Right renal cortex interstitium (tissue), 3 donors: ENCODE measurements at places on chromosomes 7 and 10.
A peak's percentile ranks its signal among the peaks of the same experiment; 100 is the strongest.

- no peak for DNase-seq
Measured at GRCh38 chr7:114939484-114940097, 17.7 kb downstream of the MDFIC start.

GRCh38 chr7:127870231-127870907 lies 160.9 kb downstream of the LRRC4 start:
- no peak for DNase-seq

- DNase-seq = no peak
Measured at GRCh38 chr7:31934551-31934950, 135.7 kb downstream of the PDE1C start.

GRCh38 chr7:124672011-124672410 lies 93.6 kb downstream of the GPR37 start:
- no peak for DNase-seq

DNA sequence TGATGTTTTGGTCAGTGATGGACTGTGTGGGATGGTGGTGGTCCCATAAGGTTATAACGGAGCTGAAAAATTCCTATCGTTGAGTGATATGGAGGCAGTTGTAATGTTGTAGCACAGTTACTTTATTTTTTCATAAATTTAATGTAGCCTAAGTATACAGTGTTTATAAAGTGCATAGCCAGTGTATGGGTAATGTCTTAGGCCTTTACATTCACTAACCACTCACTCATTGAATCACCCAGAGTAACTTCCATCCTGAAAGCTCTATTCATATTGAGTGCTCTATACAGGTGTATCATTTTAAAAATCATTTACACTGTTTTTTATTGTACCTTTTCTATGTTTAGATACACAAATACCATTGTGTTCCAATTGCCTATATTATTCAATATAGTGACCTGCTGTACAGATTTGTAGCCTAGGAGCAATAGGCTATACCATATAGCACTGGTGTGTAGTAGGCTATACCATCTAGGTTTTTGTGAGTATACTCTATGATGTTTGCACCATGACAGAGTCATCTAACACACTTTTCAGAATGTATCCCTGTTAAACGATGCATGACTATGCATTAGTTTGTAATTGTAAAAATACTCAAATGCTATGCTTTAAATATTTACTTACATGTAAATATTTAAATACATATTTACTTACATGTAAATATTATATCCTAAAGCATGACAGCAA lies 21.0 kb downstream of the PDCD4 start:
- no peak for DNase-seq

GRCh38 chr10:24390146-24390700 lies 181.3 kb downstream of the KIAA1217 start:
- DNase-seq = no peak

DNA sequence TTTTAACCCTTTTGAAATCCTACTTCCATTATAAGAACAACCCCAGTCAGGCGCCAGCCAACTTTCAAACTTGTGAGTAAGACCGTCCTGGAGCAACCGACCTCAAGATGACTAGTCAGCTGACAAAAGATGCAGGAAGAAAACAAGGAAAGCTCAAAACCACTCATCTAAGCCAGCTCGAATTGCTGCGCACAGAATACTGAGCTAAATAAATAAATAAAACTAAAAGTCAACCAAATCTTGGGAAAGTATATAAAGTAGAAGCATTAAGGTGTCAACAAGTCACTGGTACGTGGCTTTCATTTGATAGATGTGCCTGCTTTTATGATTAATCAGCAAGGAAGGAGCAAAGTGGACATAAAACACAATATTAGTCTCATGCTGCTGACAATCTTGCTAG lies 1269.8 kb downstream of the XPNPEP1 start:
- DNase-seq = no peak

DNA sequence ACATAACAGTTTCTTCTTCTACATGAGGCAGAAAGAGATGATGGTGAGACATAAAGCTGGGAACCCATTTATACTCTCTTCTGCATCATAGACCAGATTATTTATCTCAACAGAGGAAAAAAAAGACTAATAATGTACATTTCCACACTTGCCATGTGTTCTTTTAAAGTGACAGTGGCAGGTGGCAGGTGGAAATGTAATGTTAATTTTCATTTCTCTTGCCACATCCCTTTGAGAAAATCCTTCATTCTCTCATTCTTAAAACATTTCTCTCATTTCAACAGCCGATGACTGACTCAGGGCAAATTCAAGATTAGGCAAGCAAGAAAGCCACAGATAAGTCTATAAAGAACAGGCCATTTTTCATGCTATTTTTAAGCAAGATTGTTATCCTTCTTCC lies 635.6 kb upstream of the SORCS1 start:
- DNase-seq = no peak

DNA sequence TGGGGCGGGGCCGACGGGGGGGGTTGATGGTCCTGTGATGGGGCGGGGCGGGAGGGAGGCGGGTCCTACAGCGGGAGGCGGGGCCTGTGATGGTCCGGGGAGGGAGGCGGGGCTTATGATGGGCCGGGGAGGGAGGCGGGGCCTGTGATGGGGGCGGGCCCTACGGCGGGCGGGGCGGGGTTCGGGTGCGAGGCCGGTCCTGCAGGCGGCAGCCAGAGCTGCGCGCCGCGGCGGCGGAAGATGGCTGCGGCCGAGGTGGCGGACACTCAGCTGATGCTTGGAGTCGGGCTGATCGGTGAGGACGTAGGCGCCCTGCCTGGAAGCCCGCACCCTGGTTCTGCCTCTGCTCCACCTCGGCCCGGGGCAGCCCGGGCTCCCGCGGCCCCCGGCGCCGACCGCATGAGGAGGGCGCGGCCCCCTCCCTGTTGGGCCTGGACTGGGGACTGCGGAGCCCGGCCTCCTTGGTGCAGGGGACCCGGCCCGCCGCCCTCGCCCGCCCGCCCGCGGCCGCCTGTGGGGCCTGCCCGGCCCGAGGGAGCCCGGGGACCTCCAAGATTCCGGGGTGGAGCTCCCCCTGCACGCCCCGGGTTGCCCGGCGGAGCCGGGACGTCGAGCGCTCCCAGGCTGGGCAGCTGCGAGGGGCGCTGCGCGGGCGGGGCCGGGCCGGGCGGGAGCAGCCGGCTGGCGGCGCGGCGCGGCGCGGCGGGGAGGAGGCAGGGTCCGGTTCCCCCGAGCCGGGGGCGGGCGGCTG lies at the start of gene DENND10:
Gene DENND10 (plus strand): TSS at position 211 of the 751 bp plus-strand sequence. CDS start 30 bp downstream, at position 241.
- DNase-seq = peak; percentile 59

DNA sequence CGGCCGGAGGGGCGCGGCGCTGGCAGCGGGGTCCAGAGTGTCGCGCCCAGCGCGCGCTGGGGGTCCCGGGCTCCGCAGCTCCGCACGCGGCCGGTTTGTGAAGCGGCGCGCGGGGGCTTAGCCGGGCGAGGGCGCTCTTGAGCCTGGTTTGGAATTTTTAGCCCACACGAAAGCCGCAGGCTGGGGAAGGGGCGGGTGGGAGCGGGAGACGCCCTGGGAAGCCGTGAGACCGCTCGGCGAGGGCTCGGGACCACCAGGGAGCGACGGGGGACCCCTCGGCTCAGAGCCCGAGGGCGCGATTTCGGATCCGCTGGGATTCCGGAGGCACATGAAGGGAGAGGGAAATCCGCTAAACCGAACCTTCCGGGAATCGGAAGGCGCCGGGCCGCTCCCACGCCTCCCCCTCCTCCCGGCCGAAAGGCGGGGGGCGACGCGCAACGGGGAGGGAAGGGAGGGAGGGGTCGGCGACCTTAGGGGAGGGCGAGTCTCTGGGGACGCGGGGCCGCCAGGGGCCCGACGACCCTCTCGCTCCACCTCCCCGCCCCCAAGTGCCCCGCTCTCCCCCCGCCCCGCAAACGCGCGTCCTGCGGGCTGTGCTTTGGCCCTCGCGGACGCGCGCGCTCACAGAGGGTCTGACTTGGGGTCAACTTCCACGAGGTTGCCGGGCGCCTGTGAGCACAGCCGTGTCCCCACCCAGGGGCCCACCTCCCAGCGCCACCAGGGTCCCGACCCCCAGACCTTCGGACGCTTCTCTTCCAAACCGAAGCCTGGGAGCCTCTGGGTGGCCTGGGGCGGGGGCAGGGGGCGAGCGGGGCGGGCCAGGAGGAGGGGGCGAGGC lies 5.1 kb upstream of the ELFN1 start:
- peak; percentile 75 for DNase-seq

- DNase-seq = no peak
Measured at GRCh38 chr10:17213646-17214349, 12.3 kb upstream of the TRDMT1 start.

DNA sequence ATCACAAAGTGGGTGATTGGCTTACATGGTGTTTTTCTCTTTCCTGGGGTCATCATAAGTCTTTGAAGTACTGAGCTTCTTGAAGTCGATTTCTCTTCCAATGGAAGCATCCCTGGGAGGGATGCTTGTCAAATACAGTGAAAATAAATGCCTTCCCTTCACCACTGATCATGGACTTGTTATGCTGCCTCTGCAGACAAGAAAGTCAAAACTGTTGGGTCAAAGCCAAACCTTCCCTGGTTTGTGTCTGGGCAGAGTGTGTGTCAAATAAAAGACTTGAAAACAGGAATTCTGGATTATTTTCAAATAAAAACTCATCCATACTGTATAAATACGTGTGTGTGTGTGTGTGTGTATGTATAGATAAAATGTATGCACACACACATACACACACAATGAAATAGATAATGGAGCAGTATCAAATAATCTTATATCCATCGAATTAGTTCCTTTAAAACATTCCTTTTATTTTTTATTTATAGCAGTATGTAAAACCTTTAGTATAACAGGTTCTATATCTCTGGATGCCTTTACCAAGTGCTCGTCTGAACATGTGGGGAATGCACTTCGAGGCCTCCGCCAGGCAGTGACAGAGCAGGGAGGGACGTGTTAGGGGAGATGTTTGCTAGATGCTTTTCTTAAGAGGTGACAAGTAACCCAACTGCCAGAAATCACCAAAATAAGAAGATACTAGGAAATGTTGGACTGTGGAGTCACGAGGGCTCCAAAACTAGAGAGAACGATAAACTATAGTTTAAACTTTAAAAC lies 27.2 kb upstream of the WNT16 start:
- no peak for DNase-seq

- DNase-seq = no peak
Measured at GRCh38 chr10:82497439-82497838, 622.4 kb downstream of the NRG3 start.

DNA sequence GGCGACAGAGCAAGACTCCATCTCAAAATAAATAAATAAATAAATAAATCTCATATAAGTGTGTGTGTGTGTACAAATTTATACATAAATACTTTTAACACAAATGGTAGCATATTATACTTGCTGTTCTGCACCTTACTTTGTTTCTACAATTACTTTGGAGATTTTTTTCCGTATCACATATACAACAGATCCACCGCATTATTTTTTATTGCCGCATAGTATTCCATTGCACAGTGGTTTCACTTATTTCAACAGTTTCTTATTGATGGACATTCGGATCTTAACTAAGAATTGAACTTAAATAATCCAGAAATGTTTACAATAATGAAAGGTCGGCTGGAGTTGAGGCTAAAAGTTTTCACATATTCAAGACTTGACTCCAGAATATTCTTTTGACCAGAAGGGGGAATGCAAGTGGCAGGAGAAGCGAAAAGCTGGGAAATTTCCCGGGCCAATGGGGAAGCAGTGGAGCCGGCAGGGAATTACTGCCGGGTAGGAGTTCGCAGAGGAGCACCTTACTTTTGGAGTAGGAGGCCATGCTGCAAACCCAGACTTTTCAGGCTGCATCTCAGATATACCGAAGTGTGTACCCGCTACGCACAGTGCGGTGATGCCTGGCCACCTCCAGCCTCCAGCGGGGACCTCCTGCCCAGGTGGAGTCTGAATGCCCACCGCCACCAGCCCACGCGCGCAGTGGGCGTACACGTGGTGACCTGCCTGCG lies 415 bp upstream of the CNNM1 start:
- no peak for DNase-seq

- no peak for DNase-seq
Measured at GRCh38 chr7:3289996-3290395, 11.1 kb upstream of the SDK1 start.

DNA sequence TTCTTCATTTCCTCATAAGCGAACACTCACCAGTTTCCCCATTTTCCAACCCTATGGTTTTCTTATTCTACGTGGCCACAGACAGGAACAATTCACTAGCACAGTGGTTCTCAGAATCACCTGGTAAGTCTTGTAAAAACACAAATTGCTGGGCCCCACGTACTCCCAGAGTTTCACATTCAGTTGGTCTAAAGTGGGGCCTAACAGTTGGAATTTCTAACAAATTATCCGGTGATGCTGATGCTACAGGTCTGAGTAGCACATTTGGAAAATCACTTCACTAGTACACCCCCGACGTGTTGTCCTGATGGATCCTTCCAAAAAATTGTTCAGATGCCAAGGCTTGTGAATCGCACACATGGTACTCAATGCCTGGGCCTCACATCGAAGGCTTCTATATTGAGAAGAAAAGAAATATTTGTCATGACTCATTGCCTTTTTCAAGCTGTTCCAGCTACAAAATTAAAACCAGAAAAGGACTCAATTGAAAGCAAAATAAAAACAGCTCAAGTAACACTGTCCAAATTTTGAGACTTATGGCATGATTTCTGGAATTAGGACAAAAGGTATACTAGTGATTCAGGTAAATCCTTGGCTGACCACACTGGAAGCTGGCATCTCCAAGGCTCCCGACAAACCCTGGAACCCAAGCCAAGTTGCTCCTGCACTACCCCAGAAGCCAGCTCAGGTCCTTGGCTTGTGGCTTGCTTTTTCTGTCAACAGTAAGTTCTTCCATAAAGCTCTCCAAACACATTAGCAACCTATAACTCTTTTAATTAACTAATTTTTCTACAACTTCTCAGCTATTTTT lies 12.9 kb upstream of the VIM start:
- DNase-seq = no peak

- DNase-seq = no peak
Measured at GRCh38 chr7:71236230-71237105, 104.5 kb downstream of the GALNT17 start.

DNA sequence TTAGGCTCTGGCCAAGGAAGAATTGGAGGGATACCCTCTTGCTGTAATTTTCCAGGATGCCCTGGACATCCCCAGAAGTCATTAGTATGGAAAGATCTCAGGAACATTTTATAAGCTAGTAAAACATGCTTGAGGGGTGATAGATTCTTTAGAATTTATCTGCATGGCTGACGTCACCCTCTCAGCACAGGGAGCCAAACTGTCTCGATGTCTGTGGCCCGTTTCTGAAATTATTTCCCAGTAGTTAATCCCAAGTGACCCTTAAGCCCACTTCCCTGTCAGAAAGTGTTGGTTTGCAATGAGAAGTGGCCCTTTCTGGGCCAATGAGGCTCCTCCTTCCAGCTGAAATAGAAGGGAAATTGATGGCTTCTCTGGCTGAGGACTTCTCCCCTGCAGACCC lies 184.5 kb upstream of the BMPER start:
- no peak for DNase-seq

DNA sequence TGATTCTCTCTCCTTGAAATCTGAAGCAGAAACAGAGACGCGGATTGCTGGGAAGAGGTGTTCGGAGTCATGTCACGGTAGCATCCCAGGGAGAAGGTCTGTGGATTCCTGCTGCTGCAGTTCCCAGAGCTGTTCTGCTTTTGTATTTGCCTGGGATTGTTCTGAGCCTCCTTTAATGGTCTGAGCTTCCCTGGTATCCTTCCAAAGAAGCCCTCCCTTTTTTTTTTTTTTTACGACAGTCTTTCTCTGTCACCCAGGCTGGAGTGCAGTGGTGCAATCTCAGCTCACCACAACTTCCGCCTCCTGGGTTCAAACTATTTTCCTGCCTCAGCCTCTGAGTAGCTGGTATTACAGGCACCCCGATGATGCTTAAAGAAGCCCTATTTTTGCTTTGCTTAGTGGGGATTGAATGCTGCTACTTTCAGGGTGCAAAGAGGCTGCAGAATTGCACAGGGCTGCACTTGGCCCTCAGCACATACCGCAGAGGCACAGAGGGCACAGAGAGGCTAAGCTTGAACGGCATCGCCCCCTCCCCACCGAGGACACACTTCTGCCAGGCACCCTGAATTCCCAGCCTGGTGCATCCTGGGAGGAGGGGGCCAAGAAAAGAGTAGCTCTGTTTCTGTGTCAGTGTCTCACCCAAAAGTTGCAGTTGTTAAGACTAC lies 208.6 kb upstream of the GALNT17 start:
- no peak for DNase-seq
